Tibial nerve (tissue), 4 donors: ENCODE measurements at places on chromosomes 6 and 20. TPM values are rescaled to one million over a fixed set of nuclear protein-coding genes. Genes with fewer than 3 reads are reported as not detected.

- H3K36me3 ChIP-seq = no peaks in the 10 kb centered on the region
- no peaks in the 10 kb centered on the region for H3K4me1 ChIP-seq
- no peaks in the 10 kb centered on the region for H3K27me3 ChIP-seq
- H3K4me3 ChIP-seq = no peak overlapping the region
- no peak overlapping the region for H3K27ac ChIP-seq
These were observed 106.2 kb downstream of the FARS2 start for GRCh38 chr6:5367510-5367909.

GFRAL gene
- not detected for total RNA-seq

DNA sequence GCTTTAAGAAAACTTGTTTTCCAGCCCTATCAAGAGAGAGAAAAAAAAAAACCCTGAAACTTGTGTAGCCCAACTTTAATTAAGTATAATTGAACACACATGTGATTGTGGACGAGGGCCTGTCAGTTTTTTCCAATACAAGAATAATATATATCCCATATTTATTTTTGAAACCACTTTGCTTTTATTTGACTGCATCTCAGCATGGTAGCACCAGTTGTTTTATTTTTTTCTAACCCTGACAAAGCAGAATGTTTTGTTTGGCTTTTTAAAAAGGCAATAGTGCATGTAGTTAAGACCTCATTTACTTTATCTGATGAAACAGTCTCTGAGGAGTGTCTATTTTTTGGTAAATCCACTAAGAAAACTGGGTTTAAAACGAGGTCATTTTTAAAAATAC lies 257.7 kb downstream of the CDKAL1 start:
- no peak overlapping the region for H3K27ac ChIP-seq
- no peak overlapping the region for H3K4me3 ChIP-seq
- DNase-seq = no peak
- no peaks in the 10 kb centered on the region for H3K36me3 ChIP-seq

GRCh38 chr6:111832833-111833418 lies 40.3 kb downstream of the FYN start:
- no peak overlapping the region for H3K4me3 ChIP-seq
- no peak overlapping the region for H3K27ac ChIP-seq
- H3K4me1 ChIP-seq = no peaks in the 10 kb centered on the region

DNA sequence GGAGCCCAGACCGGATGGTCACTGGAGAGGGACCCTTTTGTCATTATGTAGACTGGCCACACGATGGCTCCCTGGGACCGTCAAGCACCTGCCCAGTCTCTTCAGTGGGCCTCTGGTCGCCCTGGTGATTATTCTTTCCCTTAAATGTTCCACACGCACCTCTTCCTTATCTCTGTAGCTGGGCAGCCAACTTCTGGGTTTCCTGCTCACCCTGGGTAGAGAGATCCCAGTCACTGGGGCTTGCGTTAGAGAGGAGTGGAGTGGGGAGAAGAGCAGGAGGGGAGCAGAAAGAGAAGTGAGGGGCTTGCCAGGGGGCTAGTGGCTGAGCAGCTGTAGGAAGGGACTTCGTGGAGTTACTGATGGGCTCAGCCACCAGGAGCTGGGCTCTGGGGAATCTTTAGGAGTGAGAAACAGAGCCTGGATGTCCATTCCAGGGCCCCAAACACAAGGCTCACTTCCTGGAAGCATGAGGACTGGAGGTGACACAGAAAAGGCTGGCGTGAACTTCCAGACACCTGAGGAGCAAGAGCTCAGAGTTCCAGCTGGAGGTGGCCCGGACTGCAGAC lies 150.1 kb downstream of the DHX35 start:
- H3K27me3 ChIP-seq = peaks cover 27% of the 10 kb centered on the region
- no peak for DNase-seq

PYGB gene
- 119 TPM for total RNA-seq

APOBEC2 gene
- total RNA-seq = not detected

AIF1 gene
- 49.4 TPM for total RNA-seq

DNA sequence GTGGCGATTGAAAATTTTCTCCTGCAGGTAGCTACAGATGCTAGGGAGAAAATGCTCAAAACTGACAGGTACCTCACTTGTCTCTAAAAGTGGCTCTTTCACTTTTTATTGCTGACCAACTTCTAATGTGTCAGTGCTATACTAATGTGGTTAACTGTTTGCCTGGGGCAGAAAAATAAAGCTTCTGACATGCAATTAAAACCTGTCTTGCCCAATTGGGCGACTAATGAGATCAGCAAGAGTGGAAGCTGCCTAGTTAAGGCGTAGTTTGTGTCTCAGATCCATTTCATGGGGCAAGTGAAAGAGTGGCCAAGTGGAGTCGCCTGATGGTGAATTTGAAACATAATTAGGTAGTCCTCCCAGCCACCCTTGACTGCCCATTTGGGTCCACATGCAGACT lies 193.3 kb downstream of the TSHZ2 start:
- DNase-seq = no peak
- H3K36me3 ChIP-seq = no peaks in the 10 kb centered on the region
- H3K27ac ChIP-seq = no peak overlapping the region
- no peaks in the 10 kb centered on the region for H3K4me1 ChIP-seq

LSM2 gene
- total RNA-seq = 31.8 TPM

TP53TG5 gene
- total RNA-seq = not detected

- no peak overlapping the region for H3K4me3 ChIP-seq
- no peaks in the 10 kb centered on the region for H3K27me3 ChIP-seq
- no peak overlapping the region for H3K27ac ChIP-seq
- H3K4me1 ChIP-seq = peaks cover 5% of the 10 kb centered on the region
- no peak for DNase-seq
These were observed 54.7 kb downstream of the ELOVL5 start for GRCh38 chr6:53294095-53294494.

- no peaks in the 10 kb centered on the region for H3K4me1 ChIP-seq
- DNase-seq = no peak
- H3K36me3 ChIP-seq = peaks cover 5% of the 10 kb centered on the region
- H3K27ac ChIP-seq = no peak overlapping the region
- no peak overlapping the region for H3K4me3 ChIP-seq
These were observed 38.3 kb downstream of the SNX3 start for GRCh38 chr6:108222504-108222903.

HLA-DMB gene
- total RNA-seq = 85.0 TPM

DNA sequence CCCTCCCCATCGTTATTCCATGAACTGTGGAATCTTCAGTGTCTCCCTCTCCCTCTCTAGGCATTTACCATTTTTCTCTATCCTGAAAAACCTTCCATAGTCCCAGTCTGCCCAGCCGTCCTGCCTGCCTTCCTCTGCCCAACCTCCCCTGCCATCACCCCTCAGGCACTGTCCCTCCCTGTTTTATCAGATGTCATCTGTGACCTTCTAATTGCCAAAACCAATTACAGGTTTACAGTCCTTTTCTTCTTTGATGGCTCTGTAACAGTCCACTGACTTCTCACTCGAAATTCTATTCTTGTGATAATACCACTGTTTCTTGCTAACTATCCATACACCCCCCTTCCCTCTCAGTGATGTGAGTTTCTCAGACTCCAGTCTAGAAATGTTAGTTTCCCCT lies 2.3 kb upstream of the SLC23A2 start:
- no peak overlapping the region for H3K27ac ChIP-seq
- H3K4me1 ChIP-seq = peaks cover 8% of the 10 kb centered on the region
- H3K27me3 ChIP-seq = no peaks in the 10 kb centered on the region
- no peaks in the 10 kb centered on the region for H3K36me3 ChIP-seq
- no peak for DNase-seq

DNA sequence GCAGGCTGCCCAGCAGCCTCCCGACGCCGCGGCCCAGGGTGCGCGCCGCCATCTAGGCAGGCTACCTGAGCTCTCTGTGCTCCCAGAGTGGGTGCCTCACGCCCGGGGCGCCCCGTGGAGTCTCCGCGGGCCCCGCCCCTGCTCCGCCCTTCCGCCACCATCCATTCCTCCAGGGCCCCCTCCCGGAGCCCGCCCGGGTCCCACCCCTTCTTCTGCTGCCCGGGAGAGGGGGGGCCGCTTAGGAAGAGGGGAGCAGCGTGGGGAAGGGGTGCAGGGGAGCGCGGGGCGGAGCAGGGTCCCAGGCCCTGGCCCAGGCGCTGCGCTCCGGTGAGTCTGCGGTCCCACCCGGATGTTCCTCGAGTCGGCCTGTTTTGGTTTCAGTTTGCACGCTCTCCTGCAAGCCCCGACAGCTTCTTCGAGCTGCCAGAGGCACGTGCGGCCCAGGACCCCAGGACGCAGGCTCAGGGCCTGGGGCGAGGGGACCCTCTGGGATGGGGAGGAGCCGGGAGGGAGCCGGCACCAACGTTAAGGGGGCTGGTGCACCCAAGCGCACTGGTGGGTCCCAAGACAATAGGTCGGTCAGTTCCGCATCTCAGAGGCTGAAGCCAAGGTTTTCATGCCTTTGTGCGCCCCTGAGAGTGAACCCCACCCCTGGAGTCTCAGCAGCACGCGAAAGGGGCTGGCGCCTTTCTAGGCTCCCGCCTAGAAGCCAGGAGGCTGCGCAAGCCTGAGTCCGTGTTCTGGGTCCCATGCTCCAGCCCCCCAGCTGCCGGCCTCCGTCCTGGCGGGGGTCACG lies at the start of gene ACSS1:
Gene ACSS1, minus strand, starts transcription at position 89 of the 796 bp plus-strand sequence. Its CDS starts 37 bp downstream, at position 52.
- no peaks in the 10 kb centered on the region for H3K27me3 ChIP-seq
- DNase-seq = no peak
- H3K27ac ChIP-seq = peak within 1 kb of the TSS; percentile 85
- H3K36me3 ChIP-seq = no peaks in the 10 kb centered on the region
- peak within 1 kb of the TSS; percentile 82 for H3K4me3 ChIP-seq

DNA sequence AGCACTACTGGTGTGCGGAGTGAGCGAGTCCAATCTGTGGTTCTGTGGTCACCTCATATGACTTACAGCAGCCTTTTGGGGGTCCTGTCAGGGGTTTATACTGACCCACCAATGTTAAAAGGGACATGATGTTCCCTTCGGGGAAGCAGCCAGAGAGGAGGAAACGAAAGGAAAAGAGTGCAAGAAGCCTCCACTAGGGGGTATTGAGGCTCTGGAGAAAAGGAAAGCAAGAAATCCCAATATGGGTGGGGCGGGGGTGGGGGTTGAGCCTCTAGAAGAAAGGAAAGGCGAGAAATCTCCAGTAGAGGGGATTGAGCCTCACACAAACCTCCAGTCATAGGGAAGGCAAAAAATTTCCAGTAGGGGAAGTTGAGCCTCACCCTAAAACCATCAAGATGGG lies 249.3 kb upstream of the ECI2 start:
- H3K27ac ChIP-seq = no peak overlapping the region
- no peaks in the 10 kb centered on the region for H3K36me3 ChIP-seq
- H3K27me3 ChIP-seq = no peaks in the 10 kb centered on the region
- no peak for DNase-seq

- no peaks in the 10 kb centered on the region for H3K27me3 ChIP-seq
- H3K4me1 ChIP-seq = no peaks in the 10 kb centered on the region
- no peaks in the 10 kb centered on the region for H3K36me3 ChIP-seq
These were observed 21.3 kb downstream of the PRSS16 start for GRCh38 chr6:27268803-27269202.

DNA sequence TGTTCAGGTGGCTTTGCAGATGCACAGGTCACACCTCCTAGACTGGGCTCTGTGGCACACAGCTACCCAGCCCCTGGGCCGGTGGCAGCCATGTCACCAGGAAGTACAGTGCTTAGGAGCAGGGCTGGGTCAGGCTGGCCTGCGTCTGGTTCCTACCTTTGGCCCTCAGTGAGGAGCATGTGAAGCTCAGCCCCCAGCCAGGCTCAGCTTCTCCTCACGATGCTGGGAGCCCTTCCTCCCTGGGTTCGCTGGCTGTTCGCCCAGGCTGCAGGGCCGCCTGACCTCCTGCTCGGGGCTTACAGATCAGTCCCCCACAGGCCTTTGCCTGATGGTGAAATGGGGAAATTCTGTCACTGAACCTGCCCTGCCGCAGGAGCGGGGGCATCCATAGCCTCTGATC lies 23.1 kb downstream of the SPATA2 start:
- H3K4me1 ChIP-seq = peaks cover 66% of the 10 kb centered on the region
- no peak overlapping the region for H3K27ac ChIP-seq
- no peak overlapping the region for H3K4me3 ChIP-seq
- H3K27me3 ChIP-seq = no peaks in the 10 kb centered on the region

DNA sequence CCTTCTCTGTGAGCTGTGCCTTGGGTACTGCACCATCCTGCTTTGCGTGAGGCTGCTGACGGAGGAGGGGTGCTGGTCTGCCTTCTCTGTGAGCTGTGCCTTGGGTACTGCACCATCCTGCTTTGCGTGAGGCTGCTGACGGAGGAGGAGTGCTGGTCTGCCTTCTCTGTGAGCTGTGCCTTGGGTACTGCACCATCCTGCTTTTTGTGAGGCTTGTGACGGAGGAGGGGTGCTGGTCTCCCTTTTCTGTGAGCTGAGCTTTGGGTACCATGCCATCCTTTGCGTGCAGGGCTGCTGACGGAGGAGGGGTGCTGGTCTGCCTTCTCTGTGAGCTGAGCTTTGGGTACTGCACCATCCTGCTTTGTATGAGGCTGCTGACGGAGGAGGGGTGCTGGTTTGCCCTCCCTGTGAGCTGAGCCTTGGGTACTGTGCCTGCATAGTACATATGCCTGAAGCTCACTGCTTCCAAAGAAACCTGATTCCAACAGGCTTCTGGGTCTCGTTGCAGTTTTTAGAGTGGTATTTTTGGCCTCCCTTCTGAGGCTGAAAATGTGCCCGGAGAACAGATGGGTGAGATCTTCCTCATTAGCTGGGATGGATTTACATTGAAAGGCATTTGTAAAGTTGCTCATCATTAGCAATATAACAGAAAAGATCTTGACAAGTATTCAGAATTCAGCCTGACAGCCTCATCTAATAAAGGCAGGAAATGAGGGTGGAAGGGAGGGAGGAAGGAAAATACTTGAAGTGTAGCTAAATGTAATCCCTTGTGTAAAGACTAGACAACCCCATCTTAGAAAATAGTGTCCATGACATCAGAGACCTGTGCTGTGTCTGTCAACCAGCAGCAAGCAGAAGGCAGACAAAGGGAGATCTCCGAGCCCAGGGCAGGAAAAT lies 46.8 kb upstream of the UNC93A start:
- H3K4me1 ChIP-seq = no peaks in the 10 kb centered on the region
- no peaks in the 10 kb centered on the region for H3K36me3 ChIP-seq
- H3K27me3 ChIP-seq = no peaks in the 10 kb centered on the region
- no peak overlapping the region for H3K4me3 ChIP-seq
- no peak for DNase-seq

PKIB gene
- 0.90 TPM for total RNA-seq

DNA sequence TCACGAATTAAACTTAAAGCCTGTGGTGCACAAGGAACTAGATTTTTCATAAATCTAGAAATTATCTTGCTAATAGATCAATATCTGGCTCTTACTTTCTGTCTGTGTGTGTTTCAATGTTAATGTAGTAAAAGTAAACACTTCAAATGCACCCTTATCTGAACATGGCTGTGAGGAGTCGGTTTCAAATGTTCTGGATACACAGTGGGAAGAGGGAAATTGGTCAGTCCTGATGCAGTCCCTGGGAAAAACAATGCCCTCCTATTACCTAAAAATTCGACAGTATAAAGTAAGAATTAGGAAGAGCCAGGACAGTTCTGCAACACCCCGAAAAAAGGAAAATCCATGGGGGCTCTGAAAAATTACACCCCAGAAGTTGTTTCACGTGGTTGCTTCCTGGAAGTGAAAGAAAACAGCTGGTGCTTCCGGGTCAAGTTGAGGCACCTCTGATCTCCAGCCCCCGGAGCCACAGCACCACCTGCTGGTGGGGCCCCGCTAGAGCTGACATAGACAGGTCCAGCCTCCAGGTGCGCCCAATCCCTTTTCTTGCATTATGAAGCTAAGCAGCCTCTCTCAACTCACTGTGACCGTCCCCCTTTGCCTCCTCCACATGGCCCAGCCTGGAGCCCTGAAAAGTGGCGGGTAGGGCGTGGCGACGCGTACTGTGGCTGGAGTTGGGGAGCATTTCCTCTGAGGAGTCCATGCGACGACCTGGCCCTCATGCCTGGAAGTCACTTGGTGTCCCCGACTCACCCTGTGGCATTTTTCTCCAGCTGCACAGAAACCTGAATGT lies 8.3 kb downstream of the SEMG2 start:
- H3K4me1 ChIP-seq = no peaks in the 10 kb centered on the region
- H3K36me3 ChIP-seq = no peaks in the 10 kb centered on the region
- H3K27me3 ChIP-seq = no peaks in the 10 kb centered on the region
- no peak overlapping the region for H3K27ac ChIP-seq
- DNase-seq = no peak
